ENCODE measurements at places on chromosomes 3 and 15.

DNA sequence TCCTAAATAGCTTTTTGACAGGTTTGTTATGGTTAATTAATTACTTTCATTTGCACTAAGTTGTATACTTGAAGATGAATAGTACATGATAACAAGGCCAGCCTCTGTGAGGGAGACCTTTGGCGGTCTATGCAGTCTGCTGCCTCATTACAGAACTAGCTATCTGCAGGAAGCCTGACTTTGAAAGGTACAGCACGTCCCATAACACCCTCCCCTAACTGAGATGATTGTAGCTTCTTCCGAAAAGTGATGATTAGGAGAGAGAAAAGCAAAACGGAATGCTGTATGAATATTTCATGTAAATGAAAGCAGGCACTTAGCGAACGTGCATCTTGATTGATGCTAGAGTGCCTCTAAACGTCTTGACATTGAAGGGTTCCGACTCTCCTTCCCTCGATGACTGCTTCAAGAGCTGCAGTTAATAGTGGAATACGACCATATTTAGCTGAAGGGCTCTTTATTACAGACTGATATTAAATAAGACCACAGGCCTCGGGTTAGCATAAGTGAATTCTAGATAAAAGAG lies 116.2 kb upstream of the TMCO5A start:
- no peak for DNase-seq

DNA sequence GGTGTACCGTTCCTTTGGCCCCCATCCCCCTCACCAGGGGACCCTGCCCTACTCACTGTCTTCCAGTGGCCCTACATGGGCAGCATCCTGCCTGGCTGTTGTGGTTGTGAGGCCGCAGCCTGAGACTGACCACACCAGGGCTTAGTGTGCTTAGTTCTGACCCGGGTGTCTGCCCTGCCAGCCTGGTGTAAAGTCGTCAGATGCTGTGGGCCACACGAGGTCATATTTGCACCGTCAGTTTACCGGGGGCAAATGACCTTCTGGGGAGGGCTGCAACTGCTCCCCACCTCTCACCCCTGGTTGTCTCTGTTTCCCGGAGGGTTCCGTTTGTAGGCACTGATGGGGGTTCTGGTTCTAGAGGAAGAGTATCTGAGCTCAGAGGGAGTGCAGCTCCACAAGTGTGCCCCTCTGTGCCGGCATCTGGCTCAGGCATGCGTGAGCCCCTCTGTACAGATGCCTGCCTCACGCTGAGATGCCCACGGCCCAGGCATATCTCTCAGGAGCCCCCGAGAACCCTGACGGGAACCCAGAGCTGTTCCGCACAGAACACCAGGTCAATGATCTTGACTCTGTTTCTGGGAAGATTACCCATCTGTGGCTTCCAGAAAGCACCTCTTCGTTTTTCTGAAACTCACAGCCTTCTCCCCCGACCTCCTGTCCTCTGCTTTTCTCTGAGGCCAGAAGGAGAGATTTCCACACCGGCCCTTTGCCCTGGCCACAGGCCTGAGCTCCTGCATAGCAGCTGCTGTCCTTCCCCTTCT lies 19.2 kb downstream of the KLF13 start:
- no peak for DNase-seq

GRCh38 chr3:39383045-39383880 lies at the start of gene SLC25A38:
Gene SLC25A38, plus strand, starts transcription at chr3:39383370. Its CDS starts 355 bp downstream, at chr3:39383725.
- DNase-seq = peak; percentile 69

- DNase-seq = no peak
Observed at GRCh38 chr3:45990181-45990580, 5.4 kb downstream of the FYCO1 start.

DNA sequence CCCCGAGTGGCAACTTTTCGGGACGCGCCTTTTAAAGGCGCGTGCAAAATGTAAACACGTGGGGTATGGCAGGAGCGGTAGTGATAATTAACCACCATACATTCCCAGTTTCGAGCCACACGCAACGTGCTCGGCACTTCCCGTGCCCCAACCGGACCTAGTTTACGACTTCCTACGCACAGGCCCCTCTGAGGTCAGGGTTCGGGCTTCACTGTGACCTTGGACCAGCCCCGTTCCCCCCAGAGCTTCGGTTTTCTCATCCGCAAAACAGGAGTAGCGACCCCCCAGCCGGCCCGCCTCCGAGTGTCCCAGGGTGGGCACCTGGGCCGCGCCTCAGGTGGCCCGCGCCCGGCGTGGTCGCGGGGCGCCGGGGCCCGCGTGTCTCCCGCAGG lies 451 bp downstream of the CHCHD4 start:
- no peak for DNase-seq

- DNase-seq = no peak
Observed at GRCh38 chr3:137669519-137670060, 94.5 kb upstream of the SOX14 start.

DNA sequence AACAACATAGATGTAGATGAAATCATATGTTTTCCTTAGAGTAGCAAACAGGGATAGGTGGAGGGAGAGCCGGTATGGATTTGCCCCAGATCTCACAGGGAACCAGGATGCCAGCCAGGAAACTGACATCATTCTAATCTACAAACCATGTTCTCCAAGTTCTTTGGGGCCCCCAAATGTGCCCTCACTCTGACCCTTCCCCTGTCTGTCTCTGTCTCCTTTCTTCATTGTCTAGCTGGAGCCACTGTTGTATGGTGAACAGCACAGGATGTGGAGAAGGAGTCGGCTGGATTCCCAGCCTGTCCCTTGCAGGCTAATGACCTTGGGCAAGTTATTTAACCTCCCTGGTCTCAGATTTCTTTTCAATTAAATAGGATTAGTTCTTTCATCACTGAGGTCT lies 962 bp downstream of the ATP13A5 start:
- no peak for DNase-seq

DNA sequence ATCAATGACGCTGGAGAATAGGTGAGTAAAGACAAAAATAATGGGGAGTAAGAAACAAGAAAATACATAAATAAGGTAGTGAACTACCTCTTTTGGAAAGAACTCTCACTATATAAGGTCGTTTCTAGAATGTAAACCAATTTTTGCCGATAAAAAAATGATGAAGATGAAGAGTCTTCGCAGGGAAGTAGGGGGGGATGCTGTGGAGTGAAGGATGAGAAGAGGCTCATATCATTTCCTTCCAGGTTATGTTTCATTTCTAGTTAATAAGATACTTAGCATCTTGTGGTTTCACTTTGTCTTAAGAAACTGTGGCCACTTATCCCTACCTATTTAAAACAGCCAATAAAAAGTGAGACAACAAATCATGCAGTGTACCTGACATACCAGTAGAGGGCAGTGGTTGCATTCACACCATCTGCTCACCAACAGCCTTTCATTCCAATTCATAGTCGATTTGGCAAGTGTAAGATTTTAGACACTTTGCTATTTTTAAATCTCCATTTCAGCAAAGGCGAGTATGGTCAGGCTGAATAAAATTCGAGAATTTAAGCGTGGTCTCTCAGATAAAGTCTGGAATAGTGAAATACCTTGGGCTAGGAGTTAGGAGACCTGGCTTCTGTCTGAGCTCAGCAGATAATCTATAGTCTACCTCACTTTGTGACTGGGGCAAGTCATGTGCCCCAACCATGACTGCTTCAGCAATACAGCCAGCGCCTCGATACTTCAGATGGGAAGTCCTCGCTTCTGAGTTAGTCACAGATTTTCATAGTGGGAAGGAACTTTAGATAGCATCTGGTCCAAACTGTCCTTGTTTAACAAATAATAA lies 28.9 kb upstream of the ICE2 start:
- DNase-seq = peak; percentile 44
